C1 segment of cervical spinal cord (tissue), 14 donors: ENCODE measurements at places on chromosomes 4 and X.

DNA sequence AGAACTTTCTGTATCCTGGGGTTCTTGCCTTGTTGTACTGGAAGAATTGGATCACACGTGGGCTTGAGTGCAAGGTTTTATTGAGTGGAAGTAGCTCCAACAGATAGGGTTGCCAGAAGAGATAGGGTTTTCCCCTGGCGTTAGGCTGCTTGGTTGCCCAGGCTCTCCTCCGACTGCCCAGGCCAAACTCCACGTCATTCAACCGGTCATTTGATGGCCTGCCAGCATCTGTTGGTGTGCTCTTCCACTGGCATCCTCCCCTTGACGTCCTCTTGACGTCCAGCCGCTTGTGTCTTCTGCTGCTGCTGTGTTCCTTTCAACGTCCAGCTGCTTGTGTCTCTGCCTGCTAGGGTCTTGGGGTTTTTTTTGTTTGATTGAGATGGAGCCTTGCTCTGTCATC lies 340.3 kb upstream of the ZCCHC13 start:
- DNase-seq: peak; percentile 1

DNA sequence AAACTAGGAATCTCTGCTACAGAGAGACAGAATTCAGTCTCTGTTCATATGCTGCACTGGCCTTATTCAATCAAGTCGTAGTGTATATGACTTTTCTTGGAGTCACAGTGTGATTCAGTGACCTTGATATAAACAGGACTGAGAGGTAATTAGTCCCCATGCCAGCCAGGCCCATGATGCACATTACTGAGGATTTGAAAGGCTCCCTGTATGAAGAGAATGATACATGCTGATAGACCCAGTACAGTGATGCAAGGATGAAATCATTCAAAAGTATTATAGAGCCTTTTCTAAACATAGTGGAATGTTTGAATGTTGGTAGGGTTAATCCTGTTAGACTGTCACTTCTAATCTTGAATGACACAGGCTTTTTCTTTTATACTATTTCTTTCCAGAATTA lies 34.1 kb downstream of the ANXA3 start:
- DNase-seq: no peak

GRCh38 chrX:37817579-37817978 lies 29.8 kb downstream of the DYNLT3 start:
- no peak for DNase-seq

DNA sequence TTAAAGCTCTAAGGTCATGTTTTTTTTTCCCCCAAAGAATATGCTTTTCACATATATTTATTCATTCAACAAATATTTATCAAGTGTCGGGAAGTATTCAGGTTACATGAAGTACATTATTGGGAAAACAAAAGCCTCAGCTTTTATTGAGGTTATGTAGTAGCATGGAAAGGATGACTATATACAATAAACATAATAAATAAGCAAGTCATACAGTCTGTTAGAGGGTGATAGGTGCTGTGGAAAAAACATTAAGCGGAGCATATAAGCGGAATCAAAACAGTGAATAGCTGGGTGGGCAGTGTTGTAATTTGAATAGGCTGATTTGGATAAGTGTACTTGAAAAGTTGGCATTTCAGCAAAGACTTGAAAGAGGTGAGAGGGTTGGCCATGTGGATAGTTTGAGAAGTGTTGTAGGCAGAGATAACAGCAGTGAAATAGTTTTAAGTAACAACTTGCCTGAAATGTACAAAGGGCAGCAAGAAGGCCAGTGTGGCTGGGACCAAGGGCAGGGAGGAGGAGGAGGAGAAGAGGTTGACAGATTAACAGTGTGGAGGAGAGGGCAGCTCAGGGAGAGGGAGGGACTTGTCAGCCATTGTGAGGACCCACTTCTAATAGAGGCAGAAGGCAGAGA lies 558.7 kb downstream of the SPRY1 start:
- no peak for DNase-seq

DNA sequence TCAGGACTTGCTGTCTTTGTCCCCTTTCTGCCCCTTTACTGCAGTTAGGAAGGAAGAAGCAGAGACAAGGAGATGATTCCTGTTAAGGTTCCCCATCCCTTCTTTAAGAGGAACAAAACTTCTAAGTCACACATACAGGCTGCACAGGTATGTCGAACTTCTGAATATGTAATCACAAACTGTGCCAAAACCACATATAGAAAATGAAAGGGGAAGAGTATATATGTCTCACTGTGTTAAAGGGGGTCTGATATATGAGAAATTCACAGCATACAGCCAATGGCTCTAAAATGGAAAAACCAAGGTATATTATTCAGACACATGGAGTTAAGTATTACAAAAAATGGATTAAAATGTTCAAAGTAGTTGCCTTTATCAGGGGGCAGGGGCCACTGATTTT lies 11.7 kb downstream of the CFAP97 start:
- DNase-seq: no peak

DNA sequence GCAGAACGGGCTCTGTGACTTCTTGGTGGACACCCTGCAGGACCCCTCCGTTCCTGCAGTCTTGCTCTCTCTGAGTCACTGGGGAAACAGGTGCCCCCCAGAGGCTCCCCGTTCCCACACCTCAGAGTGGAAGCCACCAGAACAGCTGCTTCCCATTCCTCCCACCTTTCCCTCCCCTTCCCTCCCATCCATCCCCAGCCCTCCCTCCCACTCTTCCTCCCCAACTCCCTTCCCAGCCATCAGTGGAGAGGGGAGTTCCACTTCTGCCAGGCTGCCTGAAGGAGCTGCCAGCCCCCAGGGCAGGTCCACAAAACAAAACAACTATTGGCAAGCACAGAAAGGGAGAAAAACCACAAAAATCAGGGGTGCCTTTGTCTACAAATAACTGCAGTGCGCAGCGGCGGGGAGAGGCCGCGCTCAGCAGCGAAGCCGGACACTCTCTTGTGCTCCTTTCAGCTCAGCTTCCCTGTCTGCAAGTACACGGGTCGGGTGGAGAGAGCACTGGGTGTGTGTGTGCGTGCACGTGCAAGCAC lies 8.1 kb downstream of the SSR4 start:
- no peak for DNase-seq

DNA sequence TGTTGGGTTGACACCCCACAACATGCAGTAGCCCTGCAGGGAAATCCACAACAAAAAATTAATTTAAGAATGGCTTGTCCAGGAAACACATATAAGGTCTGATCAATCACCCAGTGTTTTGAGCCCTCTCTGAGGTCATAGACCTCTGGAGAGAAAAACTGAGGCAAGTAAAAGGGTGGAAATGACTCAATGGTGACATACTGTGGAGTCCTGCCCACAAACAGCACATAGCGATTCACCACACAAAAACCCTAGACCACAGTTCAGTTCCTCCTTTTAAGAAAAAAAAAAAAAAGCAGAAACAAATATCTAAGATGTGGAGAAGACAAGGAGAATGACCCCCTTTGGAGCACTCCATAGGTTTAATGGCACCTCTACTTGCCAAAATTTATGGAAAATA lies 2691.0 kb downstream of the PCDH7 start:
- DNase-seq: no peak

- no peak for DNase-seq
These were observed 9.6 kb upstream of the PPP3CA start for GRCh38 chr4:101356928-101357327.

DNA sequence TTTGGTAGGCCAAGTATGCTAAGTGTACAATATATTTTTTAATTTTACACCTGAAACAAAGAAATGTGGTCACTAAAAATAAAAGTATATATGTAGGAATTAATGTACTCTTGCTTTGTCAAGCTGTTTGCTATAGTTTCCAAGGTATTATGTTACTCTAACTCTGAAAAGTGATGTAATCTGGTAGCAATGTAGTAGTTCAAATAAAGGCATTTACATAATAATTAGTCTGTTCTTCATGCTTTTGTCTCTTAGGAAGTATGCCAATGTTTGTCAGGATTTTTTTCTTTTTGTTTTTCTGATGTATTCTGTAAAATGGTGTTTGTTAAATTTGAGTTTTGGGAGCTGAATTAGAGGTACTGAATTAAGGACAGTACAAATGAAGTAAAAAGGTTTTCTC lies 89.5 kb downstream of the PLS3 start:
- no peak for DNase-seq

- DNase-seq: no peak
These were observed 93.0 kb upstream of the MTM1 start for GRCh38 chrX:150475461-150475860.

GRCh38 chrX:152276277-152276676 lies 137.9 kb upstream of the MAGEA10 start:
- no peak for DNase-seq

GRCh38 chr4:20787940-20788665 lies 87.8 kb downstream of the PACRGL start:
- no peak for DNase-seq

GRCh38 chr4:1993169-1993516 lies 15.6 kb downstream of the NELFA start:
- DNase-seq: no peak

- DNase-seq: no peak
These were observed 322.1 kb downstream of the TLL1 start for GRCh38 chr4:166195101-166195500.

DNA sequence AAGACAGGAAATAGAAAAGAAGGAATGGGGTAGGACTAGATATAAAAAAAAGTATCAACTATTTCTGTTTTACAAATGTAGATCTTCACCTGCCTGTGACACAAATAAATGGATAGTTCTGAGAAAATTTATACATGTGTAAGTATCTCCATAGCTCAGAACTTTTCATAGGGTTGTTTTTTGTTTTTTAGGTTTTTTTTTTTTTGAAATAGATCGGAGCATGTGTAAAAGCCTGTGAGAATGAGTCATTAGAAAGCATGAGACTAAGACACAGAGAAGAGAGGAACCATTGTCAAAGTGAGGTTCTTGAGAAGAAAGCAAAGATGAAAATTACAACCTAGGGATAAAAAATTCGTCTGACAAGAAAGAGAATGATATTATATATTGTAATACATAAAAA lies 481.6 kb downstream of the PABPC4L start:
- no peak for DNase-seq

GRCh38 chrX:132395026-132395425 lies 93.8 kb downstream of the MBNL3 start:
- no peak for DNase-seq

- no peak for DNase-seq
These were observed 211.1 kb downstream of the GUCY2F start for GRCh38 chrX:109270580-109271484.

- no peak for DNase-seq
These were observed 25.0 kb downstream of the COQ2 start for GRCh38 chr4:83259586-83259985.

- DNase-seq: no peak
These were observed 195.7 kb downstream of the SHROOM3 start for GRCh38 chr4:76630741-76631140.

DNA sequence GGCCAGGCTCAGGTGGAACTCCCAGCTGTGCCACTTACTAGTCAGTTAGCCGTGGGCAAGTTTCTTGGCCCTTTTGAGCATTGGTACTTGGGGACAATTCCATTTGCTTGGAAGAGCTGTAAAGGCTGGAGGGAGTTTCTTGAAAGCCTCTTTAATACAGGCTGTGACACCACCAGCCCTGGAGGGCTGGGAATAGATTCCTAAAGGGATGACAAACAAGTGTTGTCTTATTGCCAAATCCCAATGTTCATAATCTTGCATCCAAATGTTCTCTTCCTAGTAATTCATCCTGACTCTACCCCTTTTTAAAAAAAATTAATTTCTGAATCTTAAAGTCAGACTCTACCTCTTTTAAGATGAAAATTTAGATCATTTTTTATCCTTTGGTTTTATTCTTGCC lies 14.6 kb upstream of the MED28 start:
- no peak for DNase-seq

DNA sequence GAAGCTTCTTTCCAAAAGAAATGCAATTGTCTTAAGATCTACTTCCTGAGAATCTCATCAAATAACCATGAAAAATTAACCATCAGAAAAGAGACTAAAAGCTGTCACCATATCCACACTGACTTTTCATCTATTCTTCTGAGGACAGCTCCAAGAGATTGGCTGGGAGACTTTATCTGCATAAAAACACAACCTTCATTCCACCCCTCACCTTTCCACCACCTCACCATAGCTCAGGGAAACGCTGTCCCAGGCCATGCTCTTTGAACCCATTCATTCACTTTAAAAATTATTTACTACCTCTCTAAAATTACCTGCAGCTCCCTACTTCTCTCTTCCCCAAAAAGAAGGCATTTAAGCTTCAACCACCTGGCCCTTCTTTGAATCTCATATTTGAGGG lies 2.4 kb downstream of the FAM13A start:
- no peak for DNase-seq

DNA sequence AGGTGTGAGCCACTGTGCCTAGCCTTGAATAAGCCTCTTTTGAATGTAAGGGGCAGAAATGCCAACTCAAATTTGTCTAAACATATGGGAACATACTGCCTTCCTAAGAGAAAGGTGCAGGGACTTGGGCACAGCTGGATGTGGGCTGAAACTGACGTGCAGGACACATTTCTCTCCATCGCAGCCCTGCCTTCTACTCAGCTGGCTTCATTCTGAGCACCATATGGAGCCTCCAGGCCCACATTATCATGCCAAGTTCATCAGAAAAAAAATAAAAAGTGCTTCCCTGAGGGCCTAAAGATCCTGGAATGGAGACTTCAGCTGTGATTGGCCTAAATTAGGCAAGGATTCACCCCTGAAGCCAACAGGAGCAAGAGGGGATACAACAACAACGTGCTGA lies 386.2 kb downstream of the RAB28 start:
- DNase-seq: no peak

DNA sequence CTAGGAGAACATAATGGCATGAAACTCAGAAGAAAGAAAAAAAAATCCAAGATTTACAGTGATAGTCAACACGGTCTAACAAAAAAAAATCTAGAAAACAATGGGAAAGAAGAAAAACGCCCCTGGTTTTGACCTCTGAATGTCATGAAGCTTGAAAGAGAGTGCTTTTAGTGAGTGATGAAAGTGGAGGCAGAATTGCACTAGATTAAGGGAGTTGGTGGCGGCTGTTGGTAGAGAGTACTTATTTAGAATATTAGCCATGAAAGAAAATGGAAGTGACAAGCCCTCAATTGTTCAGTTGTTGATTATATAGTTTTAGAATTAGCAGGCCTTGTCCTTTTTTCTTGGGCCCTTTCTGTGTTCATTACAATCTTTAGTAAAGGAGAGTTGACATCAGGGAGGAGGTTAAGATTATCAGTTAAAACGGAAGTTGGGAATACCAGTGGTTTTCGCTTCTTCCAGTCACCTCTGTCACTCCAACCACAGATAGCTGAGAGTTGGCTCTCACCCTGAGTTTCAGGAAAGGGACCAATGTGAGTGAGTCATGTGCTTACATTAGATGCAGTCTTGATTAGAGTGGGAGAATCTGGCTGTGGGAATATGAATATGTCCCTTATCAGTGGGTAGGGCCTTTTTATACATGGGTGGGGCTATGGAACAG lies 29.7 kb downstream of the EREG start:
- no peak for DNase-seq
